ENCODE measurements at places on chromosomes 13 and 19.

GRCh38 chr13:59413126-59413525, 750.6 kb downstream of the DIAPH3 start:
- no peaks in the 10 kb centered on the region for H3K36me3 ChIP-seq
- no peak overlapping the region for H3K27ac ChIP-seq
- H3K4me3 ChIP-seq: no peak overlapping the region

- H3K4me1 ChIP-seq: peaks cover 27% of the 10 kb centered on the region
- peak overlapping the region; percentile 19 for H3K27ac ChIP-seq
- peak overlapping the region; percentile 97 for H3K4me3 ChIP-seq
Observed at GRCh38 chr19:1038978-1039645, 795 bp upstream of the ABCA7 start.

- H3K27ac ChIP-seq: no peak overlapping the region
- H3K27me3 ChIP-seq: no peaks in the 10 kb centered on the region
- H3K36me3 ChIP-seq: no peaks in the 10 kb centered on the region
- H3K4me1 ChIP-seq: no peaks in the 10 kb centered on the region
- DNase-seq: no peak
- no peak overlapping the region for H3K4me3 ChIP-seq
Observed at GRCh38 chr13:20407759-20408158, 117.9 kb downstream of the CRYL1 start.

DNA sequence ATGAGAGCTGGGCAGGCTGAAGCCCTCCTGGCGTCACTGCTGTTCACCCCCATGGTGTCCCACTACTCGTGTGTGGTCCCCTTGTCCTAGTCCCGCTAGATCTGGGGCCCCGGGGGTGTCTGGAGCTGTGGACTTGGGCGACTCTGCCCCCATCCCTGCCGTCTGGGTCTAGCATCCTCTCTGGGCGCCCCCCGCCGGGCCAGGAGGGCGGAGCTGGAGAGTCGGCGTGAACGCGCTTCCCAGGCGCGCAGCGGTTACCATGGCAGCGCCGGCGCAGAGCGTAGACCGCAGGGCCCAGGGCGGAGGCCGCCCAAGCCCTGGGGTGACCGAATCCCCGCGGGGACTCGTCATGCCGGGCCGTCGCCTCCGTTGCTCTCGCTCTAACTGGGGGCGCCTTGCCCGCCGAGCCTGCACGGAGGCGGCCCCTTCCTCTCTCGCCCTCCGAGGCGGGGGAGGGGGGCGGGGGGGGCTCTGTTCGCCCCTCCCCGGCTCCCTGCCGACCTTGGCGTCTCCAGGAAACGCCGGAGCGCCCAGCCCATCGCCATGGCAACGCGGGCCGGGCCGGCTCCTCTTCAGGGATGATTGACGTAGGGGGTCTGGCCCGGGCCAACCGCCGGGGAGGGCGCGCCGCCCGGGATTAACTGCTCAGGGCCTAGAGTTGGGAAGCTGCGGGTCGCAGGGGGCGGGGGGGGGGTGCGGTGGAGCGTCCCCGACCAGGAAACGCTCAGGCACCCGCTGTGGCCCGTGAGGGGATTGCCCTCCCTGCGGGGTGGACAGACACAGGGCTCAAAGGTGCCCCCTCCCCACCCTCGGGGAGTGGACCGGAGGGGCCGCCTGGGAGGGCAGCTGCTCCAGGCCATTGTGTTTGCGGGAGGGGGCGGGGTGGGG, 8.9 kb downstream of the ISYNA1 start:
- H3K27me3 ChIP-seq: no peaks in the 10 kb centered on the region
- H3K27ac ChIP-seq: no peak overlapping the region
- DNase-seq: peak; percentile 81
- H3K36me3 ChIP-seq: no peaks in the 10 kb centered on the region
